CD4-positive, alpha-beta T cell treated with Interferon alpha-2 for 1 hour (primary cell): ENCODE measurements at places on chromosomes 6 and 20.
A peak's percentile ranks its signal among the peaks of the same experiment; 100 is the strongest.

GRCh38 chr20:37956107-37956585 is 53.2 kb downstream of the VSTM2L start:
- DNase-seq = no peak

- DNase-seq = no peak
Observed at GRCh38 chr6:43772681-43773049, 2.7 kb downstream of the VEGFA start.

GRCh38 chr6:69791065-69791471 is 5.7 kb downstream of the LMBRD1 start:
- no peak for DNase-seq

- no peak for DNase-seq
Observed at GRCh38 chr20:6644813-6645628, 122.5 kb upstream of the BMP2 start.

DNA sequence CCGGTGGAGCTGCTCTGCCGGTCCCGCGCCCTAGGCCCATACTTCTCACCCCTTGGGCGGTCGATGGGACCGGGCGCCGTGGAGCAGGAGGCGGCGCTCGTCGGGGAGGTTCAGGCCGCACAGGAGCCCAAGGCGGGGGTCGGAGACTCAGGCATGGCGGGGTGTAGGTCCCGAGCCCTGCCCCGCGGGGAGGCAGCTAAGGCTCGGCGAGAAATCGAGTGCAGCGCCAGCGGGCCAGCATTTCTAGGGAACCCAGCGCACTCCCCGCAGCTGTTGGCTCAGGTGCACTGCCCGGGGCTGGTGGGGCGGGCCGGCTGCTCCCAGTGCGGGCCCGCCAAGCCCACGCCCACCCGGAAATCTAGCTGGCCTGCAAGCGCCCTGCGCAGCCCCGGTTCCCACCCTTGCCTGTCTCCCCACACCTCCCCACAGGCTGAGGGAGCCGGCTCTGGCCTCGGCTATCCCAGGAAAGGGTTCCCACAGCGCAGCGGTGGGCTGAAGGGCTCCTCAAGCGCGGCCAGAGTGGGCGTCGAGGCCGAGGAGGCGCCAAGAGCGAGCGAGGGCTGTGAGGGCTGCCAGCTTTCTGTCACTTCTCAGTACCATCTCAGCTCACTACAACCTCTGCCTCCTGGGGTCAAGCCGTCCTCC is 40.2 kb upstream of the GMPR start:
- no peak for DNase-seq

- peak; percentile 8 for DNase-seq
Observed at GRCh38 chr20:40160097-40160550, 528.9 kb downstream of the MAFB start.

GRCh38 chr6:35499372-35499771 is 2.5 kb upstream of the TEAD3 start:
- no peak for DNase-seq
